ENCODE measurements at places on chromosomes 12 and 14.

DNA sequence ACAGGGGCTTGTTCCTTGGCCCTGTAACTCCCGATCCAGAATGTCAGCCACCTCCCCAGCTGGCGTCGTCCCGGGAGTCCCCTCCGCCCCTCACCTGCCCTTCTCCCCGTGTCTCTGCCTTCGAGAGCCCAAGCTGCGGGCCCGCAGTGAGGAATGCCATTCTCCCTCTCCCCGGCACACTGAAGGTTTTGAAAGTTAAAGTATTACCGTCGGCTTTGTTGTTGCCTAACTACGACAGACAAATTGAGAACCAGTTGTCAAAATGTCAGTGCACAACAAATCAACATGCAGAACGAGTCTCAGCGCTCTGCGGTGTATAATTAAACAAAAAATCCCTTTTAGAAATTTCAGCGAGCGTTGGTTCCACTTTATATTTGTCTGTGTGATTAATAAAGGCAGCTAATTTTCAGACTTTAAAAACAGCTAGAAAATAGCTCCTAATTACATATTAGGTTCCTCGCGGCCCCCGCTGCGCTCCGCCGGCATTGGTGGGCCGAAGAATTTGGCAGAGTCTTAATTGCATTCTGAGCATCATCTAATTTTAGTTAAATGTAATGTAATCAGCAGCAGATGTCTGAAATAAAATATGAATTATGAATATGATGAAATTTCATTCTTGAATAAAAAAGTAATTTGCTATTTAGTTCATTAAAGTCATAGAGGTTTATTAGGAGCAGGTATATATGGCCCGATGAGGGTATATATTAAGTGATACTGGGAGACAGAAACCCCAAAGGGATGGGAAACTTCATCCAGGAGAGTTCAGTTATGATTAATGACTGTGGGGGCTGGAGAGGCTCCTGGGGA, 40.3 kb downstream of the MVK start:
- DNase-seq = no peak

GRCh38 chr14:73686901-73687300, 27.3 kb downstream of the PNMA1 start:
- DNase-seq = no peak

GRCh38 chr14:28780843-28781820, 14.5 kb downstream of the FOXG1 start:
- DNase-seq = no peak

GRCh38 chr12:3030821-3031429, 46.3 kb upstream of the TSPAN9 start:
- no peak for DNase-seq

DNA sequence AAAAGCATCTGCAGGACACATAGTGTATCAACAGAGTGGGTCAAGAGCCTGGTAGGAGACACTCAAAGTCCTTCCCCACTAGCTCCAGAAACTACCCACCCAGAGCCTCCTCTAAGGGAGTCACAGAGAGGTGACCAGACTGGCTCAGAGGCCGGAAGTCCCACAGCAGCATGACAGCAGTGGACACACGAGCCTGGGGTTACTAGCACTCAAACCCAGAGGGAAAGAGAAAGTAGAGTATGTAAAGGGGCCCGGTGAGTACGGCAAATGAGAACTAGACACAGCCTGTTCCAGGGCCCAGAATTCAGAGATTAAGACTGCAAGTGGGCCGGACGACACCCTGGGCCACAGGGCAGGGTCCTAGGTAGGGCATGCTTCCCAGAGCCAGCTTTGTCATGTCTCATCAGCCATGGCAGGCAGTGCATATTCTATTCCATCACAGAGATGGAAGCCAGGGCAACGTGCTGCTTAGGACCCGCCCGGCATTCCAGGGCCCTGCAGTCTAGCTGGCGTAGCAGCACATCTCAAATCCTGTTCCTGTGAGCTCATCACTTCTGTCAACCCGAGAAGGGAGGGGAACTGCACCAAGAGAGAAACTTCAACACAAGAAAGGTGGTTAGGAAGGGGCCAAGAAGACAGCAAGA, 4.2 kb downstream of the IFFO1 start:
- DNase-seq = no peak

DNA sequence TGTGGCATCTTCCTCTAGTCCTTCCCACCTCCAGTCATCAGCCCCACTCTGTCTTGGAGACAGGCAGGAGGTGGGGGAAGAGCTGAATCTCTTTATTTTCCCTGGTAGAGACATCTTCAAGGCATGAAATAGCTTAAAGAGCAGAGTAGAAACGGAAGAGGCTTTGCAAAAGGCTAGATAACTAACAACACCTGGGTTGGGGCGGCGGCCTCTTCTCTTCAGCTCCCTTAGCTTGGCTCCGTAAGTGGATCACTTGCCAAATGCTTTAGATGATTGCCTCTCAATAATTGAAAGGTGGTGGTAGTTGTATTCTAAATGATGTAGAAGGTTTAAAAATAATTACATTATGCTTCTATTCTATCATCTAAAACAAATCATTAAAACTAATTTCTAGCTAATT, 36.1 kb downstream of the SSPN start:
- DNase-seq = no peak

DNA sequence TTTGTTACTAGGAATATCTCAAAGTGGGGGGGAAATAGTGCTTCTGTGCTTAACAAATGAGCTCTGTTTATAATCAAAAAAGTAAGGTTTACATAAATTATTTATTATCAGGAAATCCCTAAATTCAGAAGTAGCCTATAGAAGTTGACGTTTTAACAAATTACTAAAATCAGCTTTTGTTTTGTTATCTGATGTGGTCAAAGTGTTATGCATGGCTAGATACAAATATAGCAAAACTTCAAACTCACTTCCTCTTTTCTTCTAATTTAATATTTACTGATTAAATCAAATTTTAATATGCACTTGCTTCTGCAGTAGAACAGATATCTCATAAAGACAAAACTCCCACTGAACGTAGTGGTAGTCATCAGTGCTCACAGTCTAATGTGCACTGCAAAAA, 47.5 kb downstream of the GARIN6 start:
- DNase-seq = no peak

DNA sequence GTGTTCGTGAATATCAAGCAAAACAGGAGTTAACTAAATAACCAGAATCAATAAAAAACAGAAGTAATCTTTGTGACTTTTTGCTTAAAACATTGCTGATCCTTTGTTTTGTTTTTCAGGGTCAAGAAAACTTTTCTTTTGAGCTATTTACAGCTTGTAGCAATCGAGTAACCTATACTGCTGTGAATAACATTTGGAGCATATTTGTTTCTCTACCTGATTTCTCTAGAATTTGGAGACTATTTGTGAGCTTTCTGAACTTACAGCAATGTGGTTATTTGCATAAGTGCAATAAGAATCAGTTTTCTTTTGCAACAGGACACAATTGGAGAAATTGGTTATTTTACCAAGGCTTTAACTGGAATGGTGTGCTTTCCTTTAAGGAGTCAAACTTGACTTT, 7.3 kb upstream of the ETNK1 start:
- no peak for DNase-seq

Measured in activated naive CD4-positive, alpha-beta T cell (primary cell).